ENCODE measurements at places on chromosomes 2 and 18.

DNA sequence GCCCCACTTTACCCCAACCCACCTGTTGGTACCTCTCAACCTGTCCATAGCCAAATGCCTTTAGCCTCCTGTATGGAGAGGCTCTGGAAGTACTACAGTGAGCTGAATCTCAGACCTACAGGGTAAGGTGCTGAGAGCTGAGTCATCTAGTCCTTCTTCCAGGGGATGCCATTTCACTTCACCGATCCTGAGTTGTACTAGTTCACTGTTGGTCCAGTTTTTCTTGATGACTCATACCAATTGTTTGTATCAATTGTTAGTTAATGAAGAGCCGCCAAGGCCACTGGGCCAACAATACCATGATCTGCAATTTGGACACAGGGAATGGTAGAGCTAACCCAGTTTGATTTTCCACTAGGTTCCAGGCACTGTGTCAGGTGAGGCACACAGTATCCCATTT lies 257.0 kb downstream of the CLIP4 start:
- DNase-seq, result no peak

- no peak for DNase-seq
Observed at GRCh38 chr2:217033186-217033585, 173.3 kb upstream of the TNP1 start.

DNA sequence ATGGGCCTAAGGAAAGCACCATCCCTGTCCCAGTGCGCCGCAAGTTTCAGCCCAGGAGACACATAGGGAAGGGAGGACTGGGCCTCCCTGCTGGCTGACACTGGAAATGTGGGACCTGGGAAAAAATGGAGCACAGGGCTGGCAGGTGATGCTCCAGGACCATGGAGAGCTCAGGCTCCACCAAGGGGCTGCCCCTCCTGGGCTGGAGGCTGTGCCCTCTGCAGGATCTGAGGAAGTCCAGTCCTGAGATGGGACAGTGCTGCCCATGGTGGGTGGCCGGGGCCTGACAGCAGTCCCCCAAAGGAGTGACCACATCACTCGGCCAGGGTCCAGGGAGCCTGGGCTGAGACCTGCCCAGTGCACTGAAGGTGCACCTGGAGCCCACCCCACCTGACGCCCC lies 108.6 kb upstream of the TEKT4 start:
- no peak for DNase-seq

DNA sequence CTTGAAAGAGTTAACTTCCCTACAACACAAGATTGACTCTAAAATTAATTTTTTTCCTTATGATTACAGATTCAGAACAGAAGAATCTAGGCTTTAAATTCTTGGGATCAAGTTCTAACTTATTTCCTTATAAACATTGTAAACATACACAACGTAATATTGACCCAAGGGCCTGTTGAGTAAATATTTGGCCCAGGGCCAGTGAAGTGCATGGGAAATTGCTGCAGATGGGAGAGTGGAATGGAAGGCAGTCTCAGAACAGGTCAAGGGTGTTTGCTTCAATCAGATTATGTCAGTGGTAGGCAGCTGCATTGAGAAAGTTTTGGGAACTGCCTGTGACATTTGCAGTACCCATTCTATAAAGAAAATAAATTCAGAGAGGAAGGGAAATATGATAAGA lies 137.6 kb downstream of the MYO1B start:
- no peak for DNase-seq

DNA sequence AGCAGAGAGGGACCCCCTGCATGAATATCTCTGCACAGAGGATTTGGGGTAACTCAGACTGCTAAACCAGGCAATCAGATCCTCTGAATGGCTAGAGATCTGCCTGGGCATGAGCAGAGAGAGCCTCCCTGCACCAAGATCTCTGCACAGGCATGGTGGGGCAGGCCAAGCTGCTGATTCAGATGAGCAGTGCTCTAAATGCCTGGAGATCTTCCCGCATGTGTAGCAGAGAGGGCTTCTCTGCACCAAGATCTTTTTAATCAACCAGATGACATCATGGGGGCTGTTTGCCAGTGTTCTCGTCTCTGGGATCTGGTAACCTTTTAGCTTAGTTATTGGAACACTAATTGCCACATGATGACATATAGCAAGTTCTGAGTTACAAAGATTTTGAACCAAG lies 301.3 kb upstream of the GALNT5 start:
- no peak for DNase-seq

DNA sequence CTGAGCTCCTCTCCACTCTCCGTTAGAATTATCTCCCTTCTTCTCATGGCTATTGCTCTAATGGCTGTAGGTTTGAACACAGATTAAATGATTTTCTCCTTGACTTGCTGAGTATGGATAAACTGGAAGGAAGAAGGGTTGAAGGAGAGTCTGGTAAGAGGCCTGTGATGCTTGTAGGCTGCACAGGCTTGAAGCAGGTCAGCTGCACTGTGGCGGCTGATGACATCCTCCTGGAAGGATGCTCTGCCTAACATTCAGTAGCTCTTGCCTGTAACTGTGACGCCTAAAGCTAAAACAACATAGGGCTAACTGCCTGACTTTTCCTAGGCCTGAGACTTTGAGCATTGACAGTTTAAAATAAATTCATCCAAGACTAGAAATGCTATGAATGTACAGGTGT lies 166.3 kb downstream of the MREG start:
- no peak for DNase-seq

DNA sequence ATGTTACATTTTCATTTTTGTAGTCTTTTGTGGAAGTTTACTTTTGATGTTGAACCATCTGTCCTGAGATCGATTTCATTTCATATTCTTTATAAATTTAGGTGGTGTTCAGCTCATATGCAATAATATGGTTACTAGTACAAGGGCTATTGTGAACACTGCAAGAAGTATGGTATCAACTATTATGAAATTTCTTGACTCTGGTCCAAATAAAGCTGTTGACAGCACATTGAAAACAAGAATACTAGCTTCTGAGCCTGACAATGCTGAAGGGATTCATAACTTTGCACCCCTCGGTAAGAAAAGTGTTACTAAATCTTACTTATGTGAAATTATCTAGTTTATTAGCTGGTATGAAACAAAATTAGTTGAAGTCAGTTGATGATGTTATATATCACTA lies 124.9 kb upstream of the TTC27 start:
- no peak for DNase-seq

DNA sequence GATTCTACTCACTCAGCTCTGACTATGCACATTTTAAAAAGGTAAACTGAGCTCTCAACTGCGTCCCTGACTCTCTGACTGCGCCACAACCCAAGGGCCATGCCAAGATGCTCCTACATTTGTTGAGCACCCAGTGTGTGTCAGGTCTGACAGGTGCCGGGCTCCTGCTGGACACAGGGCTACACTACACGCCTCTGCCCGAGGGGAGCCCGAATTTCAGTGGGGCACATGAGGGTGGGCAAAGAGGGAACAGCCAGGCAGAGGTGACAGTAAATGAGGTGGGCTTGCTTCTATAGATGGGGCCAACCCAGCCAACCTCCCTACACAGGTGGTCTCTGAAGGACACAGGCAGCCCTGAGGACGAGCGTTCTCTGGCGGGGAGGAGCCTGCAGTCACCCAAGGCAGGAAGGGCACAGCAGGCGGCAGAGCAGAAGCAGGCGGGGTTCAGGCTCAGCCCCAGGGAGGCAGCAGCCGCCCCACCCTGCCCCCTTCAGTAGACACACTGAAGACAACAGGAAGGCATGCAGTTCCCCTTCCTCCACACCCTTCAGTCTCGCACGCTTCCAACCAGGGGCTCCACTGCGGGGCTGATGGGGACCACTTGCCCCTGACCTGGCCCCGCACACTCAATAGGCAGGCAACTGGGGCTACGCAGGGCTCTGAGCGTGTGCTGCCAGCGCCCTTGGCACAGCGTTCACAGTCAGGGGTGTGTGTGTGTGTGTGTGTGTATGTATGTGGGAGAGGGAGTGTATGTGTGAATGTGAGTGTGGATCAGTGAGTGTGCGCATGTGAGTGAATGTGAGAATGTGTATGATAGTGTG lies 98.4 kb downstream of the UXS1 start:
- peak; percentile 75 for DNase-seq

DNA sequence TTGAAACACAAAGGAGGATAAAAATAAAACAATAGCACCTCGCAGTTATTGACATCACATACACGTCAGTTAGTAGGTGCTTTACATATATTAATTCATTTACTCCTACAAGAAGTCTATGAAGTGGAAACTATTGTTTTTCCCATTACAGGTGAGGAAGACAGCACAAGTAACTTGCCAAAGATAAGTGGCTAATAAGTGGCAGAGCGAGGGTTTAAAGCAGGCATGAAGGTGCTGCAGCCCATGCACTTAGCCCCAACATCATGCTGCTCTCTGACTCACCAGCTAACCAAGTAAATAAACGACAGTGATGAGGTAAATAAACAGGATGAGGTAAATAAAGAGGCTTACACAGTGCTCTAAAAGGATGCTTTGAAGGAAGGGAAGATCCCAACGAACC lies 498.6 kb upstream of the ZEB2 start:
- DNase-seq, result no peak

DNA sequence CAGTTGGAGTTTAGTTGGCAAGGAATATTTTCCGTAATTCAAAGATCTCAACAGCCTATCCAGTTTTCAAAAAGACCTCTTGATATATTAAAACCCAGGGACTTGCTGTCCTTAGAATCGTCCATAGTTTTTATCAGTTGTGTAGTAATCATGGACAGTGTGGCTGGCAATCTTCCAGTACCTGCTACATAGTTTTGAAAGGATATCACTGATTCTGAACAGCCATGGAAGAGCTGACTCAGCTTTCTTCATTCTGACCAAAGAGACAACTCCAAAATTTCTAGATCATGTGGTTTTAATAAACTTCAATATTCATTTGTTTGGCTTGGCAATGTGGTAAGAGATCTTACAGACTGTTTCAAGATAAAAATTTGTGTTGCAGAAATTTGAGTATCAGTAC lies 616.7 kb downstream of the TDRD15 start:
- DNase-seq, result no peak

- no peak for DNase-seq
Observed at GRCh38 chr18:8802017-8802672, 96.8 kb downstream of the MTCL1 start.

- DNase-seq, result no peak
Observed at GRCh38 chr2:84964406-84965191, 6.4 kb upstream of the KCMF1 start.

DNA sequence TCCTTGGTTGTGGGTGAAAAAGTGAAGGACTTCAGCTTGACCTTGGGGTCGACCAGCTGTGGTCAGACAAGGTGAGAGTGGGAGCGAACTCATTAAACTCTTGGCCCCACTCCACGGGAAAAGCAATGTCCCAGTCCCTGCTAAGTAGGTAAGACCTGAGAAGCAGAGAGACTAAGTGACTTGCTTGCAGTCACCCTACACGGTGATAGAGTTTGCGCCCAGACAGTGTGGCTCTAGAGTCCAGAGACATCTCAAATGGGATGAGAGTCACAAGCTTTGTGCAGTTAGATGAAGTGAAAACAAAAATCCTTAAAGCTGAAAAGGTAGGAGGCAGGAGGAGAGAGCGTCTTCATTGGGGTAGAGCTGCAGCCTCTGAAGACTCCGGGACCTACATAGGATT lies 55.9 kb upstream of the ZNF236 start:
- DNase-seq, result no peak

- DNase-seq, result no peak
Observed at GRCh38 chr18:14930076-14930475, 182.1 kb downstream of the ANKRD30B start.

DNA sequence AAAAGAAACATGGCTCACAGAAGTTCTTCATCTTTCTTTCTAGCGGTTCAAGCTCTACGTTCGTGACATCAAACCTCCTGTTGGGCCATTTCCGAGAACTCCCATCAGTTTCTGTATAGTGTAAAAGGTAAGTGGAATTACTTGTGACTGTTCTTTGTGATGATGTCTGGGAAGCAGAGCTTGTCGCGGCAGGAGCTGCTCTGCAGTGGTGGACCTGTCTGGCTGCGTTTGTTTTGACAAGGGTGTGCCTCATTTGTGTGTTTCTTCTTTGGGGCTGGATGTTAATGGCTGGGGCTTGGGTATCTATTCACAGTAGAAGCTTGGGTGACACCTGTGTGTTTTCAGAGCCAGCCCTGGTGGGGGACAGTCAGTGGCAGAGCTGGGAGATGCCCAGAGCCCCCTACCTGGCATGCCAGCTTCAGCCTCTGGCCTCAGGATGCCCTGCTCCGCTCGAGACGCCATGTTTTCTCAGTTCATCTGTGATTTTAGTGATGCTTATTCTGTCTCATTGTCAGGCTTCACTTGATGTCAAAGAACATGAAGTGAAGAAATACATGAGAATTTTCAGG lies 59.6 kb downstream of the LDLRAD4 start:
- DNase-seq, result no peak

- no peak for DNase-seq
Observed at GRCh38 chr18:79548077-79548450, 131.5 kb upstream of the CTDP1 start.

DNA sequence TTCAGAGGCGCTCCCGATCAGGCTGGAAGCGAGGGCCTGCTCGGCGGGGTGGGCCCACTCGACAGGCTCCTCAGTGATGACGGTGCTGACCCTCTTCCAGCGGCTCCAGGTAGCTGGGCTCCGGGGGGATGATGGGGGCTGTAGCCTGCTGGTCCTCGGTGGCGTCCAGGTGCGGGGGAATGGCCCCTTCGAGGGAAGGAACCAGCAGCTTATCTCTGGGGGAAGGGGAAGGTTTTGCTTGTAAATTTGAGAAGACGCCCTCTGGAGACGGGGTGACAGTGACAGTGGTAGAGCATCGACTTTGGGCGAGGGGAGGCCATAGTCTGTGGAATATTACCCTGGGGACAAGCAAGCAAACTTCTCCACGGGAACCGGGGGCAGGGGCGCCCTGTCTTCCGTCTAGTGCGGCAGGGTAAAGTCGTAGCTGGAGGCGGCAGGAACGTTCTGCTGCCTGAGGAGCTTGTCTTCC lies 891.9 kb upstream of the LRRTM1 start:
- no peak for DNase-seq

DNA sequence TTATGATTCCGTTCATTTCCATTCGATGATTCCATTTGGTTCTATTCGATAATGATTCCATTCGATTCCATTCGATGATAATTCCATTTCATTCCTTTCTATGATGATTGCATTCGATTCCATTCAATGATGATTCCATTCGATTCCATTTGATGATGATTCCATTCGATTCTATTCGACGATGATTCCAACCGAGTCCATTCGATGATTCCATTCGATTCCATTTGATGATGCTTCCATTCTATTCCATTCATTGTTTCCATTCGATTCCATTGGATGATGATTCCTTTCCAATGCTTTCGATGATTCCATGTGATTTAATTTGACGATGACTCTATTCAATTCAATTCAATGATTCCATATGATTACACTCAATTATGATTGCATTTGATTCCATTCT lies 1093.5 kb downstream of the RPIA start:
- DNase-seq, result no peak

DNA sequence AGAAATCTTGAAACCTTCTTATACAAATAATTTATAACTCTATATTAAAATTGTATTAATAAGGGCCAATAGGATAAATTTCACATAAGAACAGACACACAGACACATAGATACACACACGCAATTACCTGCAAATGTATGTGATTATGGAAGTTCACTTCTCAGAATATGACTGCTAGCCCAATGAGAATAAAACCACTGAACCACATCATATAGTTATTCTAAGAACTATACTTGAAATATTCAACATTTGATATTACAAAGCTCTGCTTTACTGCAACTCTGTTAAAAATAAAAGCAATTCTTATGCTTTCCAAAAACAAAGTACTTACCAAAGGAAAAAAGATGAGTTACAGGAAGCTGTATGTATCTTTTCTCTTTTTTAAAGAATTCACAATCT lies 51.1 kb downstream of the PGAP1 start:
- no peak for DNase-seq

Measured in activated T-cell treated with anti-CD3 and anti-CD28 coated beads, Interleukin-2, amount 50 U/mL, for 48 hours (primary cell).